ENCODE measurements at places on chromosomes 1 and 21. TPM values are rescaled to one million over a fixed set of nuclear protein-coding genes. Genes with fewer than 3 reads are reported as not detected.

MAN1C1 gene
- total RNA-seq = 15.4 TPM

SPRR2G gene
- not detected for total RNA-seq

AADACL3 gene
- not detected for total RNA-seq

TMEM59 gene
- total RNA-seq = 150 TPM

FAM72A gene
- 2.2 TPM for total RNA-seq

AGPAT3 gene
- 25.4 TPM for total RNA-seq

EXTL1 gene
- under 0.01 TPM for total RNA-seq

TMPRSS3 gene
- total RNA-seq = not detected

HSF2BP gene
- 0.73 TPM for total RNA-seq

ERICH3 gene
- not detected for total RNA-seq

RIPPLY3 gene
- not detected for total RNA-seq

TMEM269 gene
- not detected for total RNA-seq

MROH7 gene
- 0.37 TPM for total RNA-seq

CRYAA gene
- not detected for total RNA-seq

RORC gene
- not detected for total RNA-seq

NR1I3 gene
- not detected for total RNA-seq

NTRK1 gene
- total RNA-seq = 0.20 TPM

LRIF1 gene
- total RNA-seq = 8.1 TPM

RAB3GAP2 gene
- 36.2 TPM for total RNA-seq

FCRL2 gene
- not detected for total RNA-seq

GAS5 gene
- 372 TPM for total RNA-seq

FAM3B gene
- not detected for total RNA-seq

CELSR2 gene
- total RNA-seq = under 0.01 TPM

TAF5L gene
- total RNA-seq = 13.2 TPM

LAPTM5 gene
- total RNA-seq = 0.39 TPM

WNT2B gene
- total RNA-seq = 2.0 TPM

STIL gene
- 9.6 TPM for total RNA-seq

SHISAL2A gene
- total RNA-seq = not detected

RCSD1 gene
- total RNA-seq = 0.20 TPM

S100A7 gene
- not detected for total RNA-seq
